ENCODE measurements at places on chromosomes 11 and 22.

GRCh38 chr22:17198170-17199002, 20.8 kb downstream of the ADA2 start:
- DNase-seq: no peak

DNA sequence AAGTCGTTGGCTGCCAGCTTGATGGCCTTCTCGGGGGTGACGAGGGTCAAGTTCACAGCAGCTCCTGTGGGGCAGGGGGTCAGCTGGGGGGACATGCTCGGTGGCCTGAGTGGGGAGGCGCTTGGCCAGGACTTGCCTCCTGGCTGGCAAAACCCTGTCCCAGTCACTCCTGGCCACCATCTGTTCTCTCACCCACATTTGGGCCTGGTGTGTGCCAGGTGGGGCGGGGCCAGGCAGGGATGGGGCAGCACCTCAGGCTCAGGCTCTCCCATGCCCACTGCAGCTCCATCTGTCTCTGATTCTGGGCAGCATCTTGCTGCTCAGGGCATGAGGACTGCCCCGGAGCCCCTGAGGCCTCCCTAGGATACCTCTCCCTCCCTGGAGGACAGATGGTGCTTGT, 3.7 kb upstream of the CEND1 start:
- DNase-seq: no peak

DNA sequence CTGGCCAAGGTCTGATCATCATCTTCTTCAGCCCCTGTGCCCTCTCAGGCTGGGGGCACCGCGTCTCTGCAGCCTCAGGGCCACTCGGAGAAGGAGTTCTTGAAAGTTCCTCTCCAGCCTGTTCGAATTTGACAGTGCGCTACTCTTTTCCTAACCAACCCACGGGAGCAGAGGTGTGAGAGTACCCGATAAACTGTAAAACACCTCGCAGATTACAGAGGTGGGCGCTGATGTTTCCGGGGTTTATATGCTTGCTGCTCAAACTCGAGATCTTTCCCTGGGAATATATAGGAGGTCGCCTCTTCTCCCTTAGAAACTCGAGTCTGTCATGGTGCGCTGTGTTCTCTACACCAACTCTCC, 515 bp downstream of the CTR9 start:
- no peak for DNase-seq

- no peak for DNase-seq
These were observed 111.9 kb downstream of the CCDC34 start for GRCh38 chr11:27250867-27251665.

- no peak for DNase-seq
These were observed 158.8 kb downstream of the FAT3 start for GRCh38 chr11:92383430-92383829.

GRCh38 chr11:2825261-2825888, 60.2 kb downstream of the CDKN1C start:
- DNase-seq: no peak

DNA sequence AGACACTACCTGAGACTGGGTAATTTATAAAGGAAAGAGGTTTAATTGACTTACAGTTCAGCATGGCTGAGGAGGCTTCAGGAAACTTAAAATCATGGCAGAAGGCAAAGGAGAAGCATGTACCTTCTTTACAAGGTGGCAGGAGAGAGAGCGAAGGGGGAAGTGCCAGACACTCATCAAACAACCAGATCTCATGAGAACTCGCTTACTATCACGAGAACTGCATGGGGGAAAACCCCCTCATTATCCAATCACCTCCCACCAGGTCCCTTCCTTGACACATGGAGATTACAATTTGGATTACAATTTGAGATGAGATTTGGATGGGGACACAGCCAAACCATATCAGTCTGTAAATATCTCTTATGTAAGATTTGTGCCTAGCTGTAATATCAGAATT, 50.9 kb upstream of the ATXN10 start:
- DNase-seq: no peak

DNA sequence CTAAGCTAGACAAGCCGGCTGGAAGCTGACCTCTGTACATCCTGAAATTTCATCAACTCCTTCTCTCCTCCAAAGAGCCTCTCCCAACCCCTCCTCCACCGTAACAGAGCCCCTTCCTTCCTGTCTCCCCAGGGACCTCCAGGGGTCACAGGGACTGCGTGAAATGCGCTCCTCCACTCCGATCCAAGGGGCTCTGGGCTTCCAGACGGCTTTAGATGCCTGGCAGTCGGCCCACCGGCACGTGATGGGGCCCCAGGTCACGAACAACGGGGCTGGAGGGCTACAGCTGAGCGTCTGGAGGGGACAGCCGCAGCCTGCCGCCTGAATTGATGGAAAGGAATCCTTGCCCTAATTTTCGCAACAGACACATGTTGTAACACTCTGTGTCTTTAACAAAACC, 264.1 kb downstream of the MN1 start:
- DNase-seq: no peak

GRCh38 chr11:116263770-116264169, 509.0 kb downstream of the BUD13 start:
- DNase-seq: no peak

GRCh38 chr11:75820645-75821044, 5.6 kb downstream of the UVRAG start:
- no peak for DNase-seq

DNA sequence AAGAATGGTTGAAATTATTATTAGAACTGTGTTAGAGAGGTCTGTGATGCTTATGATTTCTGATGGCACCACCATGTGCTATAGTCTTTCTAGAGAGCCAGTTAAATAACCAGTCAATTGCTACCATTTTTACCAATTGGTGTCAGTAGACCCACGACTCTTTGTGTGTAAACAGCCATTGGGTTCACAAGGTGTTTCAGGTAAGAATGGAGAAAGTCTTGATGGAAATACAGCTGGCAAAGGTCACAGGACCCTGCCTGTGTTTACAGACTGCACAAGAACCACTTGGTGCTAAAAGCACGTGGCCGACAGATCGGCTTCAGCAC, 30.5 kb upstream of the OR10G7 start:
- no peak for DNase-seq

DNA sequence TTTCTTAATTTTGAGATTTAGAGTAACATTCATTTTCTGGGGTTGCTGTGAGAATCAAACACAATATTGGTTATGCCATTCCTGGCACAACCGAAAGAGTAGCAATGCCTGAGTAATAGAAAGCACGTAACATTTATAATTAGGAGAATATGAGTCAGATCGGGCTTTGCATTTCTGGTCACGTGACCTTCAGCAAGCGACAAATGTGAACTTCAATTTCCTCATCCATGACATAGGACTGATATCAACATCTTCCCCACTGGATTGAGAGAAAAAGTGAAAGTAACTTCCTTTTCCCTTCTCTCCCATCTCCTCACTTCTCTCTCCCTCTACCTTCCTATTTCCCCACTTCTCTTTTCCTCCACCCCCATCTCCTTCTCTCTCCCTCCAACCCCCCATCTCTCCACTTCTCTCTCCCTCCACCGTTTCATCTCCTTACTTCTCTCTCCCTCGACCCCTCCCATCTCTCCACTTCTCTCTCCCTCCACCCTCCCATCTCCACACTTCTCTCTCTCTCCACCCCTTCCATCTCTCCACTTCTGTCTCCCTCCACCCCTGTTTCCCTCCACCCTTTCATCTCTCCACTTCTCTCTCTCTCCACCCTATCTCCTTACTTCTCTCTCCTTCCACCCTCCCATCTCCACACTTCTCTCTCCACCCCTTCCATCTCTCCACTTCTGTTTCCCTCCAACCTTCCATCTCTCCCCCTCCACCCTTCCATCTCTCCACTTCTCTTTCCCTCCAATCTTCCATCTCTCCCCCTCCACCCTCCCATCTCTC, 33.5 kb upstream of the CAT start:
- no peak for DNase-seq

All from DMS79 (cell line).